ENCODE measurements at places on chromosomes 5 and 9. TPM values are rescaled to one million over a fixed set of nuclear protein-coding genes. Genes with fewer than 3 reads are reported as not detected.
A peak's percentile ranks its signal among the peaks of the same experiment; 100 is the strongest.

The CACFD1 gene
- 45.6 TPM for total RNA-seq

The F2RL1 gene
- 10.9 TPM for total RNA-seq

The IQGAP2 gene
- total RNA-seq = 24.7 TPM

The EDIL3 gene
- total RNA-seq = 15.4 TPM

- H3K4me1 ChIP-seq = peaks cover 8% of the 10 kb centered on the region
- no peak overlapping the region for H3K27ac ChIP-seq
- H3K4me3 ChIP-seq = no peak overlapping the region
- no peaks in the 10 kb centered on the region for H3K27me3 ChIP-seq
- no peak for DNase-seq
These were observed 19.9 kb downstream of the NOTCH1 start for GRCh38 chr9:136525841-136526499.

DNA sequence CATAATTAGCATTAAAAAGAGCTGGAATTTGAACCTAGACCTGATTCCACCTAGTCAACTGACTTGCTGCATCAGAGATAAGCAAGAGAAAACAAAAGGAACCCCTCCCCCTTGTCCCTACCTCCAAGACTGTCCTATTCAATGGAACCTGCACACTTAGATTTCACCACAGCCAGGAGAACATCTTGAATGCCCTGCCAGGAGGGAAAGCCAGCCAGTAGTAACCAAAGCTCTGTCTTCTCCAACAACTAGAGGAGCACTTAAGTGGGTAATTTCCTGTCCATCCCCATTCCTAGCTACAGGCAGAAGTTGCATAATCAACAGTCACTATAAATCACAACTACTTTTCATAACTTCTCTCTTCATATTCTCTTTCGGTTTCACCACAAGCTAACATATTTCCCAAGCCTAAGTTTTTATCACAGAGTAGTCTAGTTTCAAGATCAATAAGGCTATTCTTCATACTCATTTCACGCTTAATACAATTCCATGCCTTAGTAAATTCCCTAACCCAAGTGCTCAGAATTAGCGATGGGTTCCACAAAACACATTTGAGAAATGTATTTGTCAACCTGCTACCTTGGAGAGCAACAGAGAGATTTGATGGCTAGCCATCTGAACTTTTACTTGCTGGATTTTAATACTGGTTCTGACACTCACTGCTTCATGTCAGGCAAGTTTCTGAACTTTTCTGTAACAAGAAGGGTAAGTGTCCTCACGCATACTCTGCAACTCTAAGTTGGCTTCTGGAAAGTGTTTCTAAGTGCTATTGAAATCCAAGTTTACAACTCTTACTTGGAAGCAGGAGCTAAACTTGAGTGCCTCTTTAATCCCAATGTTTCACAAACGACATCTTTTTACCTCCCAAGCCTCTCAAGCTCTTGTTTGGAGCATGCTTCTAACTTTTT lies 2.0 kb downstream of the DENND1A start:
- no peak for DNase-seq
- H3K27ac ChIP-seq = peak overlapping the region; percentile 71
- peak overlapping the region; percentile 84 for H3K4me3 ChIP-seq
- H3K36me3 ChIP-seq = peaks cover 6% of the 10 kb centered on the region
- H3K27me3 ChIP-seq = peaks cover 17% of the 10 kb centered on the region

GRCh38 chr9:86947146-86948073 lies at the start of gene GAS1:
Gene GAS1, minus strand, starts transcription at chr9:86947506. Its CDS starts 727 bp downstream, at chr9:86946779.
- DNase-seq = peak; percentile 93
- H3K36me3 ChIP-seq = peaks cover 14% of the 10 kb centered on the region
- H3K27me3 ChIP-seq = peaks cover 30% of the 10 kb centered on the region

- H3K4me1 ChIP-seq = no peaks in the 10 kb centered on the region
- no peak overlapping the region for H3K4me3 ChIP-seq
- no peak for DNase-seq
- peaks cover 3% of the 10 kb centered on the region for H3K36me3 ChIP-seq
- H3K27me3 ChIP-seq = peaks cover 3% of the 10 kb centered on the region
- H3K27ac ChIP-seq = no peak overlapping the region
These were observed 132.4 kb downstream of the TTLL11 start for GRCh38 chr9:121960665-121961064.

- H3K27ac ChIP-seq = no peak overlapping the region
- peaks cover 23% of the 10 kb centered on the region for H3K27me3 ChIP-seq
- no peak overlapping the region for H3K4me3 ChIP-seq
- H3K4me1 ChIP-seq = peaks cover 10% of the 10 kb centered on the region
These were observed 15.0 kb downstream of the GALNT10 start for GRCh38 chr5:154205441-154206117.

- H3K4me1 ChIP-seq = peaks cover 19% of the 10 kb centered on the region
- H3K27me3 ChIP-seq = no peaks in the 10 kb centered on the region
- no peak overlapping the region for H3K4me3 ChIP-seq
- H3K27ac ChIP-seq = no peak overlapping the region
- H3K36me3 ChIP-seq = no peaks in the 10 kb centered on the region
These were observed 136.4 kb upstream of the TAS2R1 start for GRCh38 chr5:9766581-9766980.

GRCh38 chr9:108786901-108787689 lies 68.7 kb downstream of the ACTL7B start:
- DNase-seq = no peak
- H3K36me3 ChIP-seq = no peaks in the 10 kb centered on the region
- peaks cover 3% of the 10 kb centered on the region for H3K27me3 ChIP-seq
- H3K27ac ChIP-seq = peak overlapping the region; percentile 85
